Ascending aorta (tissue), 2 donors: ENCODE measurements at places on chromosomes 6 and 20. TPM values are rescaled to one million over a fixed set of nuclear protein-coding genes. Genes with fewer than 3 reads are reported as not detected.

- DNase-seq = no peak
Observed at GRCh38 chr6:114389111-114389510, 46.3 kb upstream of the HS3ST5 start.

- no peak for DNase-seq
Observed at GRCh38 chr6:9204171-9204570, 768.8 kb upstream of the SLC35B3 start.

OTOR gene
- total RNA-seq = not detected

GRCh38 chr6:15534974-15535373, 127.9 kb downstream of the DTNBP1 start:
- no peak for DNase-seq

CST2 gene
- total RNA-seq = not detected

FAM83C gene
- not detected for total RNA-seq

PAQR8 gene
- 6.1 TPM for total RNA-seq

DNA sequence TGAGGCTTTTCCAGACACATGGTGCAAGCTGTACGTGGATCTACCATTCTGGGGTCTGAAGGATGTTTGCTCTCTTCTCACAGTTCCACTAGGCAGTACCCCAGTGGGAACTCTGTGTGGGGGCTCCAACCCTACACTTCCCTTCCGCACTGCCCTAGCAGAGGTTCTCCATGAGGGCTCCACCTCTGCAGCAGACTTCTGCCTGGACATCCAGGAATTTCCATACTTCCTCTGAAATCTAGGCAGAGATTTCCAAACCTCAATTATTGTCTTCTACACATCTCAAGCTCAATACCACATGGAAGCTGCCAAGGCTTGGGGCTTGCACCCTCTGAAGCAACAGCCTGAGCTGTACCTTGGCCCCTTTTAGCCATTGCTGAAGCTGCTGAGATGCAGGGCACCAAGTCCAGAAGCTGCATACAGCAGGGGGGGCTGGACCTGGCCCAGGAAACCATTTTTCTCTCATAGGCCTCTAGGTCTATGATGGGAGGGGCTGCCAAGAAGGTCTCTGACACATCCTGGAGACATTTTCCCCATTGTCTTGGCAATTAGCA, 11.6 kb downstream of the PDSS2 start:
- DNase-seq = no peak

BNIP5 gene
- not detected for total RNA-seq

TRIM40 gene
- not detected for total RNA-seq

DNA sequence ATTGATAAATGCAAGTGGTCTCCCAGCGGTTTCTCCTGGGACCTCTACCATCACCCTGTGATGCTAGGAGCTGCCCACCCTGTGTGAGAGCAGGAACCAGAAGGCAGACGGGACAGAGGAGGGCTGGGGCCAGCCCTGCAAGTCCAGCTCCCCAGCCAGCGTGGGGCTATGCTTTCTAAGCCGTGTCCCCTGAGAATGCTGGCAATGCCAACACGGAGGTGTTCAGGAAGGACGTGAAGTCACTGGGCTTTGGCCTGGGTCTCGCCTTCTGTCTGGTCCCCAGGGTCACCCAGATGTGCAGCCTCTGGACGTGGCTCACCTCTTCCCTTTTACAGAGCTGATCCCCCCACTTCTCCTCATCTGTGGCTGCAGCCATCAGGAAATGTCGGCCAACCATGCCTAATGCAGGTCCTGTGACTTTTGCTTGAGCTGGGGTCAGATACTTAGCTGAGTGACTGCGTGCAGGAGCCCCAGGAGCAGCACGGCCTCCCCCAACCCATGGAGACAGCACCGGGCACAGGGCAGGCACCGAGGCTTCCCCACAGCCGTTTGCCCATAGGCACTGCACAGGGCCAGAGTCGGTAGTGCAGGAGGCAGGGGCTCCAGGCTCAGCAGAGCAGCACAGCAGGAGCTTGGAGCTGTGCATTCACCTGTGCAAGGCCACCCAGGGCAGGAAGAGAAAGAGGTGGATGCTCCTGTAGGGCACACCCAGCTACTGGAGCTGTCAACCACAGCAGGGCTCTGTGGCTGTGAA, 66.2 kb downstream of the GNAS-AS1 start:
- no peak for DNase-seq

DNA sequence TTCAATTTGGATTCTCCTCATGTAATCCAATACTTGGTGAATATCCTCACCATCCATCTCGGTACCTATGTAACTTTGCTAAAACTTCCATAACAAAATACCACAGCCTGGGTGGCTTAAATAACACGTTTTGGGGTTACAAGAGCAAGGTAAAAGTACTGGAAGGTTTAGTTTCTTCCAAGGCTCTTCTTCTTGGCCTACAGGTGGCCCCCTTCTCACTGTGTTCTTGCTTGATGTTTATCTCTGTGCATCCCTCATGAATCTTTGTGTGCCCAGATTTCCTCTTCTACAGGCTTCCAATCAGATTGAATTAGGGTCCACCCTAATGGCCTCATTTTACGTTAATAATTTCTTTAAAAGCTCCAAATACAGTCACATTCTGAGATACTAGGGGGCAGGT, 163.3 kb upstream of the HCRTR2 start:
- no peak for DNase-seq

- DNase-seq = no peak
Observed at GRCh38 chr6:108902382-108902792, 54.2 kb downstream of the ARMC2 start.

LST1 gene
- 21.4 TPM for total RNA-seq

FOXS1 gene
- total RNA-seq = 21.8 TPM

DNA sequence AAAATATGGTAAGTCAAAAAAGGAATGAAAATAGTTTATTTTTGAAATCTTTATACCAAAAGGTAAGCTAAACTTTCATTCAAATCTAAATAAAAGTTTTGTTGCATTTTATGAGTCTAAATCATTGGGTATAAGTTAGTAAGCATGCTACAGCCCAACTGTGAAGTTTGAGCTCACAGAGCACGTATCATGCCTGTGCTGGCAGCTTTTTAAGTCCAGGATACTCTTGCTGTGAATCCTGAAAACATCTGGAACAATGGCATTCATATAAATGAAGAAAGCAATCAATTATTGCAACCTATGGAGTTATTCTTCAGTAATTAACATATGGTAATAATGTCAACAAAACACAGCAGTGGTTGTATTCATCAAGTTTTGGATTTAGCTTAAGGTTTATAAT, 656.9 kb downstream of the RFPL4B start:
- DNase-seq = no peak

PDYN gene
- not detected for total RNA-seq

DNA sequence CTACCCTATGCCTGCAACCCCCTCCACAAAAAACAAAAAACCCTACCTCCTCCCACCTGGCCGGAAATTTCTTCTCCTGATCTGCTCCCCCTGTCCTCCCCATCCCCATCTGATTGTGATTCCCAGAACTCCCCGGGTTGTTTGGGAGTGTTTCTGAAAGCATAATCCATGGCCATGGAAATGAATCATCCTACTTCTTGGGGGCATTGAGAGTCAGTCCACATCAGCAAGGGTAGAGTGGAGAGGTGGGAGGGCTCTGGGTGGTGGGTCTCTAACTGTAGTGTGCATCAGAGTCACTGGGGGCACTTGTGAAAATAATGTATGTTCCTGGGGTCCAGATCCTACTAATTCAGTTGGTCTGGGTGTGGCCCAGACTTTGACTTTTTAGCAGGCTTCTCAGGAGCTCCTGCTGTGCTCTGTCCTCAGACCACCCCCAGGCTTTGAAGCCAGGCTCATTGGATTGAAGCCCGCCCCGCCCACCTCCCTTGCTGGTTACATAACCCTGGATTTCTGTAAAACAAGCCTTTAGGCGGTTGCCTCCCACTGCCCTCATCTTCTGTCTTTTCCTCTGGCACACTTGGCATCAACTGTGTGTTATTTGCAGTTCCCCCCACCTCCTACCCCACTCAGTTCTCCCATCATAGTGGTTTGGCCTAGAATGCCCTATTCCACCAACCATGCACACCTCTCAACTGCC, 10.5 kb downstream of the PIGT start:
- no peak for DNase-seq

DNA sequence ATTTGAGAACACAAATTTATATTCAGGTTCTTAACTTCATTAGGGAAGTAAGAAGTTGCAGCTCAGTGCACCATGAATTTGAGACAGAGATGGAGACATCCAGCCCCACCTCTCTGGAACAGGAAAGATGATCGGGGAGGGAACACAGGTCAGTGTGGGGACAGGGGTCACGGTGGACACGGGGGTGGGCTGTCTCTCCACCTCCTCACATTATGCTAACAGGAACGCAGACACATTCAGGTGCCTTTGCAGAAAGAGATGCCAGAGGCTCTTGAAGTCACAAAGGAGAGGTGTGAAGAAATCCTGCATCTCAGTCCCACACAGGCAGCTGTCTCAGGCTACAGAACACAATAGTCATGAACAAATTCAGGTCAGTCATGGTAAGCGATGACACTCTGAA, 3.1 kb downstream of the HLA-C start:
- DNase-seq = no peak

DNA sequence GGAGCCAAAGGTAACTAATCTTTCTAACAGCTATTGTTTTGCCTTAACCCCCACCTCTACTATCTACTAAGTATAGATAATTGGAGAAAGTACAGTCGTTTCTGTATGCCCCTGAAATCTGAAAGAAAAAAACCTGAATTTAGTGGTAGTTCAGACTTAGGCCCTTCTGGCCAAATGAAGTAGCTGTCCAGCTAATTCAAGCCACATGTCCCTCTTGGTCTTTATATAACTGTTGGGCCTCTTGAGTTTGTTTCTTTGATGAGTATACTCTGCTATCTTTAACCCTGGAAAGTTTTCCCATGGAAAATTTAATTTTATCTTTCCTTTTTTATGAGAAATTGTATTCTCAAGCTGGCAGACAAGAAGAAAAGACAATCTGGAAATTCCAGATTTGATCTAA, 73.0 kb upstream of the FAM8A1 start:
- no peak for DNase-seq

- no peak for DNase-seq
Observed at GRCh38 chr20:49862607-49863200, 50.1 kb downstream of the SLC9A8 start.
